Natural killer cell treated with Interleukin-12 subunit alpha and Interleukin-12 subunit beta and Interleukin-15 and Interleukin-18, amount 100 ng/mL, for 72 hours (primary cell): ENCODE measurements at places on chromosomes 1 and 21. TPM values are rescaled to one million over a fixed set of nuclear protein-coding genes. Genes with fewer than 3 reads are reported as not detected.

VANGL1 gene
- 6.5 TPM for total RNA-seq

MROH7 gene
- 0.84 TPM for total RNA-seq

S100A9 gene
- 13.7 TPM for total RNA-seq

DNA sequence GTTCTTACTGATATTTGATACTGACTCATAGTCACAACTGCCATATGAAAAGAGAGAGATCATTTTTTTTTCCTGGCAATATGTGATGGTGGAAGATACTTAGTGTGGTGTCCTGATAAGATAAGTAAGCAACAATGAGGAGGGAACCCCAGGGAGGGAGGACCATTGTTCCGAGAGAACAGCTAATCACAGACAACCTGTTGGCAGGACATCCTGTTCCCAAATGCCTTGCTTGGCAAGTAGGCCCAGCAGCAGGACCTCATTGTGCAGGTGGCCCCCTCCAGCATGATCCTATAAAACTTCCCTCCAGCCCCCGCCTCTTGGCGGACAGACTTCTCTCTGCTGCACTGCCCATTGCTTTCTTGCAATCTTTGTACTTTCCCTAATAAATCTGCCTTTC lies 329.4 kb upstream of the CHRM3 start:
- no peaks in the 10 kb centered on the region for H3K4me1 ChIP-seq
- DNase-seq, result no peak

DNA sequence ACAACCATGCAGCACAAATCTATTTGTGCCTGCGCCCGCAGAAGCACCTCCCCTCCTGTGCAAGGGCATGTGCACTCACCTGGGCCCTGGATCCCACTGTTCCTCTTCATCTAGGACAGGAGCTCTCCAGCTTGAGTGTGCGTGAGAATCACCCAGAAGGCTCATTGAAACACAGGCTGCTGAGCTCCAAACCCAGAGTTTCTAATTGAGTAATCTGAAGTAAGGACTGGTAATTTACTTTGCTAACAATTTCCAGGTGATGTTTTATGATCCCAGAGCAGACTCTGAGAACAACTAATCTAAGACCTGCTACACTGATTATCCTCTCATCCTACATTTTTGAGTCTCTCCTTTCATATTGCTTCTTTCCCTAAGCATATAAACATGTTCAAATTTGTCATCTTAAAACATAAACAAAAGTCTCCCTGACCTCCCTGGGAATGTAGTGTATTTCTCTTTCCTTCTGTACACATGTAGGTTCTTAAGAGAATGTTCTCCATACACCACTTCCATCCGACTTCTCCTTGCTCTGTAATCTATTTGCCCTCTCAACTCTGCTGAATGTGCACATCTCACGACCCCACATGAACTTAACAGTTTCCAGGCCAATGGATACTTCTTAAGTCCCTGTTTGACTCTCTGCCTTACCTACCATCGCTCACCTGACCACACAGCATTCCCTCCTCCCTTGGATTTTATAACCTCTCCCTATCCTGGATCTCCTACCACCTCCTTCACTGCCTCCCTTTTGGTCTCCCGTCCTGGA lies 522.5 kb downstream of the SMYD3 start:
- peaks cover 18% of the 10 kb centered on the region for H3K4me1 ChIP-seq
- no peak overlapping the region for H3K27ac ChIP-seq
- H3K4me3 ChIP-seq, result no peak overlapping the region
- no peaks in the 10 kb centered on the region for H3K27me3 ChIP-seq

DNA sequence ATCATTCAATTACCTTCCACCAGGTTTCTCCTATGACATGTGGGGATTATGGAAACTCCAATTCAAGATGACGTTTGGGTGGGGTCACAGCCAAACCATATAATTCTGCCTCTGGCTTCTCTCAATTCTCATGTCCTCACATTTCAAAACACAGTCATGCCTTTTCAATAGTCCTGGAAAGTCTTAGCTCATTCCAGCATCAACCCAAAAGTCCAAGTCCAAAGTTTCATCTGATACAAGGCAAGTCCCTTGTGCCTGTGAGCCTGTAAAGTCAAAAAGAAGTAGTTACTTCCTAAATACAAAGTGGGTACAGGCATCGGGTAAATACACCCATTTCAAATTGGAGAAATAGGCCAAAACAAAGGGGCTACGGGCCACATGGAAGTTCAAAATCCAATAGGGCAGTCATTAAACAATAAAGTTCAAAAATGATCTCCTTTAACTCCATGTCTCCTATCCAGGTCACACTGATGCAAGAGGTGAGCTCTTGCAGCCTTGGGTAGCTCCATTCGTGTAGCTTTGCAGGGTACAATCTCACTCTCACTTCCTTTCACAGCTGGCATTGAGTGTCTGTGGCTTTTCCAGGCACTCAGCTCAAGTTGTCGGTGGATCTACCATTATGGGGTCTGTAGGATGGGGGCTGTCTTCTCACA lies 112.9 kb downstream of the FCRL5 start:
- peaks cover 1% of the 10 kb centered on the region for H3K27me3 ChIP-seq
- H3K4me3 ChIP-seq, result no peak overlapping the region
- peaks cover 7% of the 10 kb centered on the region for H3K4me1 ChIP-seq
- no peak for DNase-seq
- no peak overlapping the region for H3K27ac ChIP-seq
- no peaks in the 10 kb centered on the region for H3K36me3 ChIP-seq

GRCh38 chr1:68409426-68409825 lies 40.3 kb downstream of the RPE65 start:
- H3K27me3 ChIP-seq, result peaks cover 2% of the 10 kb centered on the region
- H3K27ac ChIP-seq, result no peak overlapping the region
- H3K36me3 ChIP-seq, result no peaks in the 10 kb centered on the region
- no peak overlapping the region for H3K4me3 ChIP-seq

DNA sequence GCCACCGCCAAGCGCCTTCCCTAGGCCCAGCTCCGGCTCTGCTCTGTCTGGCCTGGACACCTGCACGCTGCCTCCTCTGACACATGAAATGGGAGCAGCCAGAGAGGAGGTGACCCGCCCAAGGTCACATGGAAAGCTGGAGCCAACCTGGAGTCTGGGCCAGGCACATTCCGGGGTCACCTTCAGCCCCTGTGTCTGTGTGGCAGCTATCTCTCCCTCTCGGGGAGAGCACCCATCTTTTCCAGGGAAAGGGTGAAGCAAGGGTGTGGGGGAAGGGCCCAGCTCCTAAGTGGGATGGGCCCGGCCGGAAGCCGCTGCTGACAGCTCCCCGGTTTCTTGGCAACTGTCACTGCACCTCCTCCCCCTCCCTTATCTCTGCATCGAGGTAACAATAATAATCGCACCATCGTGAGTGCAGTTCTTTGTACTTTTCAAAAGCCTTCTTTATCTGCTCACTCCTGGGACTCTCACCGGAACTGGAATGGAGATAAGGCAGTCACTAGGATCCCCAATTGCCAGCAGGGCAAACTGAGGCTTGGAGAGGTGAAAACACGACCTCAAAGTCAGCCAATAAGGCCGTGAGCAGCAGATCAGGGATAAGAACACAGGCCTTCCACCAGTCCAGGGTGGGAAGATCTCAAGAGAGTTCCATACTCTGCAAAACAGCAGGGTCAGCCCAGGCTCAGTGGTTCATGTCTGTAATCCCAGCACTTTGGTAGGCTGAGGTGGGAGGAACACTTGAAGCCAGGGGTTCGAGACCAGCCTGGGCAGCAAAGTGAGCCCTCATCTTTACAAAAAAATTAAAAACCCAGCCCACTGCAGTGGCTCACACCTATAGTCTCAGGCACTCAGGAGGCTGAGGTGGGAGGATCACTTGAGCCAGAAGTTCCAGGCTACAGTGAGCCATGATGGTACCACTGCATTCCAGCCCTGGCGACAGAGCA lies 36.9 kb downstream of the RAP1GAP start:
- H3K36me3 ChIP-seq, result no peaks in the 10 kb centered on the region
- H3K4me3 ChIP-seq, result no peak overlapping the region
- no peak overlapping the region for H3K27ac ChIP-seq
- DNase-seq, result no peak

- H3K27ac ChIP-seq, result no peak overlapping the region
- no peak for DNase-seq
- no peak overlapping the region for H3K4me3 ChIP-seq
- H3K36me3 ChIP-seq, result no peaks in the 10 kb centered on the region
- peaks cover 52% of the 10 kb centered on the region for H3K27me3 ChIP-seq
Measured at GRCh38 chr1:46749404-46749803, 30.5 kb upstream of the EFCAB14 start.

GRCh38 chr1:10295481-10296085 lies 85.2 kb downstream of the KIF1B start:
- no peak for DNase-seq
- no peaks in the 10 kb centered on the region for H3K36me3 ChIP-seq
- no peaks in the 10 kb centered on the region for H3K27me3 ChIP-seq
- H3K4me1 ChIP-seq, result no peaks in the 10 kb centered on the region
- no peak overlapping the region for H3K27ac ChIP-seq

DNA sequence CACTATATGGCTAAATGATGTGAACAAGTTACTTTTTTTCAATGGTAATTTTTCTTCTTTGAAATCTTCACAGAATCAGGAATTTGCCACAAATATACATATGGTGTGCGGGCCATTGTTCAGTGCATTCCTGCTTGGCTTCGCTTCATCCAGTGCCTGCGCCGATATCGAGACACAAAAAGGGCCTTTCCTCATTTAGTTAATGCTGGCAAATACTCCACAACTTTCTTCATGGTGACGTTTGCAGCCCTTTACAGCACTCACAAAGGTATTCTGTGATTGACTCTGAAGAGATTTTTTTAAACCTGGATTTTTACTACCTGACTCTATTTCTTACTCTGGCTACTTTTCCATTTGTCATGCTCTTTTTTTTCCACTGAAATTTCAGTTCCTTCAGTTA lies 76.2 kb upstream of the KIAA1614 start:
- H3K4me1 ChIP-seq, result no peaks in the 10 kb centered on the region
- H3K36me3 ChIP-seq, result peaks cover 30% of the 10 kb centered on the region
- no peak overlapping the region for H3K4me3 ChIP-seq
- H3K27me3 ChIP-seq, result no peaks in the 10 kb centered on the region
- DNase-seq, result no peak
- H3K27ac ChIP-seq, result no peak overlapping the region

GRCh38 chr1:20325844-20326420 lies 35.3 kb downstream of the VWA5B1 start:
- H3K4me3 ChIP-seq, result no peak overlapping the region
- H3K36me3 ChIP-seq, result no peaks in the 10 kb centered on the region
- no peak overlapping the region for H3K27ac ChIP-seq
- H3K27me3 ChIP-seq, result peaks cover 56% of the 10 kb centered on the region

GRCh38 chr1:67555461-67556296 lies 125.5 kb upstream of the SERBP1 start:
- H3K27me3 ChIP-seq, result no peaks in the 10 kb centered on the region
- no peaks in the 10 kb centered on the region for H3K4me1 ChIP-seq
- H3K27ac ChIP-seq, result no peak overlapping the region
- no peak overlapping the region for H3K4me3 ChIP-seq
- DNase-seq, result no peak

- DNase-seq, result no peak
- peaks cover 32% of the 10 kb centered on the region for H3K4me1 ChIP-seq
- no peaks in the 10 kb centered on the region for H3K27me3 ChIP-seq
- no peaks in the 10 kb centered on the region for H3K36me3 ChIP-seq
- peak overlapping the region; percentile 72 for H3K4me3 ChIP-seq
- peak overlapping the region; percentile 69 for H3K27ac ChIP-seq
Measured at GRCh38 chr1:24693827-24694379, 50.8 kb downstream of the SRRM1 start.

DNA sequence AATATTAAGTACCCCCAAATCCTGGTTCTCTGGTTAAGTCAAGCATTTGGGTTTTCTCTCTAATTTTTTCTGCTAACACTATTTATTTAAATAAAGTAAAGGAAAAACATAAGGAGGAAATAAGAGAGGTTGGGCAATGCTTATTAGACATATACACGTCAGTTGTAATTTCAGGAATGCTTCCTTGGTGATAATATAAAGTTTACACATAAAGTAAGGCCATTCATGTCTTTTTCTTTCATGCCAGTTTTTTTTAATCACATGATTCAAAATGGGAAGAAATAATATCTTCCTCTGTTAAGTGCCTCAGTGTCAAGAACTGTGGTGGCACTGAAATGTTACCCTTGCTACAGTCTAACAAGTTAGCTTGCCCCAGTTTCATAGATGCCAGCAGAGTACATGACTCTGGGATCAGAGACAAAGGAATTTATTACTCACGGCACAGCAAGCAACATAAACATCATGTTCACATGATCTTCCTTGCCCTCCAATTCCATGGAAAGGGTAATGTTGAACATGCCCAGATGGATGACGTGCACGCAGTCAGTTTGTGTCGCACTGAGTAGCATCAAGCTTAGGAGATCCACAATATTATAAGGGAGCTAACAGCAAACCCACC lies 184.9 kb downstream of the PLA2G4A start:
- DNase-seq, result no peak
- H3K4me3 ChIP-seq, result no peak overlapping the region
- peaks cover 10% of the 10 kb centered on the region for H3K36me3 ChIP-seq
- H3K27me3 ChIP-seq, result no peaks in the 10 kb centered on the region
- no peaks in the 10 kb centered on the region for H3K4me1 ChIP-seq
